ENCODE measurements at places on chromosomes 2 and 18. TPM values are rescaled to one million over a fixed set of nuclear protein-coding genes. Genes with fewer than 3 reads are reported as not detected.

DNA sequence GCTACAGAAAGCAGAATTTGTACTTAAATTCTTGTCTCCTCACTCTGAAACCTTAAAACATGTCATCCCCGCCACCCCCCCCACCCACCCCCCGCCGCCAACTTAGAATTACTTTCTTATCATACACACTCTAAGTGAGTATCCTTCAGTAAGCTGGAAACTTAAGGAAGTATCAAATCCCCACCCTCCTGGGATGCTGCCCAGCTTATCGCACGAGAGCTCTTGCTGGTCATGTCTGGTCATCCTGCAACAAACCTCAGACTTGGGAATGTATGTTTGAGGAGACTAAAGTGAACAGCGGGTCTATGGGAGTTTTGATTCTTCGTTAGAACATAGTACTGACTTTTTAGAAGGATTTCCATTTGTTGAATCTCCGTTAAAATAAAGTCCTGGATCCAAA is 203.3 kb downstream of the PTGR3 start:
- no peak for DNase-seq

DNA sequence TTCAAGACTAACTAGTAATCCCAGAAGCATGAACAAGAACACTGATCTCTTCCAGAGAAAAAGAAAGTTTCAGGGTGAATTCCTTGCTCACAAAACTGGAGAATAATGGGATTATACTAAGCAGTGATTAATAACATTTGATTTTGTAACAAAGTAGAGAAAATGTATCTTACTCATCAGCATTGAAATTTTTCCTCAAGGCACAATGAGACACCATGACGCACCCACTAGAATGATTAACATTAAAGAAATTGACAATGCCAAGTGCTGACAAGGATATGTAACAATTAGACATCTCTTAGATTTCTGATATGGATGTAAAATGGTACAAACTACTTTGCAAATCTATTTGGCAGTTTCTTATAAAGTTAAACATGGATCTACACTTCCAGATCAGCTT is 101.1 kb upstream of the EPHA4 start:
- DNase-seq: no peak

DNA sequence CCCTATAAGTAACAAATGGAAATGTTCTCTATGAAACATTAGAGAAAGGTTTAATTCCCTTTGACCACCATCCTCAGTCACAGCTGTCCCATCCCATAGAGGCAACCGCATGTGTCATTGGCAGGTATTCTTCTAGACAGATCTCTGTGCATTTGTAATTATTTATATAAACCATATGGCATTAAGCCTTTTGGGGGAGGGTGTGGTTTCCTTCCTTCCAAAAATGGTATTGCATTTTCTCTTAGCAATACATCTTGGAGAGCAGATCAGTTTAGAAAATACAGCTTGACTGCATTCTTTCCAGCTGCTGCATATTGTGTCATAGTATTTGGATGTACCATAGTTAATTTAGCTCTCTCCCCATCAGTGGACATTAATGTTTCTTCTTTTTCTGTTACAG is 57.7 kb downstream of the LCLAT1 start:
- DNase-seq: no peak

HAAO gene
- total RNA-seq: 0.52 TPM

DNA sequence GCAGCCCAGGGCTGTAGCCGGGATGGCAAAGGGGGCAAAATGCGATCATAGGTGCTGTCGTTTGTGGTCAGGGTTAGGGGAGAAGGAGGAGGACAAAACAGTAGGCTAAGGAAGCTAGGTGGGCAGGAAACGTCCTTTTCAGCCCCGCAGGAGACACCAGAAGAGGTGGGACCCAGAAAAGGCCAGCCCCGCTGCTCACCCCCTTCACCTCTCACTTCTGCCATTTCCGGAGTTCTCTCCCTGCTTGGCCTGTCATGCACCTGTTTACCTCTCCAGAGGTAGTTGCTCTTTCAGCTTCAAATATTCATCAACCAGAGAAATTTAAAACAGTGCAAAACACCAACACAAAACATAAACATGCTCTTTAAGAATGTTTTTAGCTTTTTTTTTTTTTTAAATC is 849 bp downstream of the AQP4 start:
- DNase-seq: no peak

ARHGAP15 gene
- 90.1 TPM for total RNA-seq

GRCh38 chr18:76388891-76389423 is 106.1 kb downstream of the ZNF516 start:
- no peak for DNase-seq

ANTXR1 gene
- not detected for total RNA-seq

SERPINB3 gene
- total RNA-seq: not detected

MAT2A gene
- total RNA-seq: 221 TPM

UGT1A5 gene
- not detected for total RNA-seq

DNA sequence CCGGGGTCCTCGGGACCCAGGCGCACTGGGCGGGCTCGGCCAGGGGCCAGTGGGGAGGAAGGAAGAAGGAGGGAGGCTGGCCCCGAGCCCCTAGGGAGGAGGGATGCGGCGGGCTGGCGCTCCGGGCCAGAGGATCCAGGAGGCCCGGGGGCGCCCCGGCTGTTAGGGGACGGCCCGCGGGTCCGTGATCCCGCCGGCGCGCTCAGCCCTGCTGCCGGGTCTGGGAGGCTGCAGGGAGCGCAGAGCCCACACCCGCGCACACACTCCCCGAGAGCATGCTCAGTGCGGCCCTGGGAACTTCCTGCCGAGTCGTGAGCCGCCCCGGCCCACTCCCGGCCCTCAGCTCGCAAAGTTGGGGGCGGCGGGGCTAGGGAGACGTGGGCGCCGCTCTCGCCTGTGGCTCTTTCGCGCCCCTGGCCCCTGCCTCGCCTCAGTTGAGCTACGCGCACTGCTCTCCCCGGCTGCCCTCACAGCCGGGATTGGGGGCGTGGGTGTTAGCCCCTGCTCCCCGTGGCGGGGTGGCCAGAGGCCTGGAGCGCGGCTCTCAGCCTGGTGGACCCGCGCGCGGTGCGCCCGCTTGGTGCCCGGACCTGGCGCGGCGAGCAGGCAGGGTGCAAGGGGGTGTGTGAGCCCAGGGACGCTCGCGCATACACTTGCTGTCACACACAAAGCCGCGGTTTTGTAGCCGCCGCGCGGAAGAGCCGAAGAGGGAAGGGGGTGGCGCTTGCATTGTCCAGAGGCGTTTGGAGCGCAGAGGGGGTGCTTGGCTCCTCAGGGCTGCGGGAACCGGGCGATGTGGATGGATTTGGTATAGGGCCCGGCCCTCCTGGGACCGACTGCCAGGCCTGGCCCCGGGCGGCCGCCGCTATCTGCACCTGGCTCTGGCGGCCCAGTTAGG is 132.9 kb upstream of the MGAT5 start:
- DNase-seq: peak; percentile 61

DNA sequence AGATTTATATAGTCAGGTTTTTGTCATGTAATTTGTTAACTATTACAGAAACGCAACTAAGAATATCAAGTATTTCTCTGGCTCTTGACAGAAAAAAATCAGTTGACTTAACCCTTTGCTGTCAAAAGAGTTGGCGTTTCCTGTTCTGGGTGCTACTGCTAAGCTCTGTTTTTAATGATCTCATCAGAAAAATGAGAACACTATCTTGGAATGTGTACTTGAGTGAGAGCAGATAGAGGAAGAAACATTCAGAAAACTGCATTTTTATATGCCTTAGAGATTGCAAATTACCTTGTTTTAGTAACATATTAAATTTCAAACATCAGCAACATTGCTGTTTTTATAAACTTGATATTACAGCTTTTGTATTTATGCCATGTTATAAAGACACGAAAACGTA is 297.9 kb downstream of the RDH14 start:
- DNase-seq: no peak

GRCh38 chr2:173739006-173739405 is 226.2 kb downstream of the SP3 start:
- DNase-seq: no peak

DNA sequence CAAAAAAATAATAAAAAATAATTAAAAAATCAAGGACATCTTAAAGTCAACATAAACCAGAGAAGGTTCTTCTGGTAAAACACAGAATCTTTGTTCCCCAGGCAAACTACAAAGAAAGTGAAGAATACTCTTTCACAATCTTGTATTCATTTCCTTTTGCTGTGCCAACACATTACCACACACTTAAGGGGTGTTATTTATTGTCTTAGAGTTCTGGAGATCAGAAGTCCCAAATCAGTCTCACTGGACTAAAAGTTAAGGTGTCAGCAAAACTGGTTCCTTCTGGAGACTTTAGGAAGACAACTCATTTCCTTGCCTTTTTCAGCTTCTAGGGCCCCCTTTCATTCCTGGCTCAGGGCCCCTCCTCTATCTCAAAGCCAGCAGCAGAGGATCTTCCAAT is 12.2 kb upstream of the CAB39 start:
- DNase-seq: no peak

PJVK gene
- 2.4 TPM for total RNA-seq

GRCh38 chr2:197878792-197879191 is 74.4 kb downstream of the PLCL1 start:
- DNase-seq: no peak

- DNase-seq: no peak
These were observed 577.4 kb downstream of the CPS1 start for GRCh38 chr2:211133766-211134165.

GRCh38 chr2:60602388-60602787 is 48.9 kb upstream of the BCL11A start:
- DNase-seq: no peak

DNA sequence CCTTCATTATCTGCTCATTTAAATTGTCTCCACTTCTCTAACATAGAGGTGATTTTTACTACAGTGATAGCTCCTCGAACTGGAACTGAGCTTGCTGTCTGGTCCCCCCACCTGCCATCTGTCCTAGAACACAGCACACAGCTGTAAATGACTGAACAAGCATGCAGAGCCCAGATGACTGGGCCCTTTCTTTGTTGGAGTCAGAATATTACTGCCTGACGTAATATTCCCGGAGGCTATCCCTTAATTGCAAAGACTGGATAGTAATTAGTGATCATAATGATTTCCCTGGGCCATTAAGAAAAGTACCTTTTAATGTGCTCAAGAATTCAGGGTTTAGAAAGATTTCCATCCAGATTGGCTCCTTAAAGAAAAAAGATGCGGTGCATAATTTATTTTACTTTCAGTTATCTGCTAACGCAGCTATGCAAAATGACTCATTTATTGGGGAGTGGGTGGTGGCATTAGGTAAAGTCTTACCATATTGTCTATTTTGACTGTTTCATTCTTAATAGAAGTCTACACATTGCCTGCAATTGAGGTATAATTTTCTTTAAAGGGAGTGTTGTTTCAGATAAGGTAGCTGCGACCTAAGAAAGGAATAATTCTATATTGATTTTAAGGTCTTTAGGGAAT is 84.4 kb downstream of the MAP4K4 start:
- peak; percentile 29 for DNase-seq

INPP5D gene
- total RNA-seq: 50.9 TPM

DNA sequence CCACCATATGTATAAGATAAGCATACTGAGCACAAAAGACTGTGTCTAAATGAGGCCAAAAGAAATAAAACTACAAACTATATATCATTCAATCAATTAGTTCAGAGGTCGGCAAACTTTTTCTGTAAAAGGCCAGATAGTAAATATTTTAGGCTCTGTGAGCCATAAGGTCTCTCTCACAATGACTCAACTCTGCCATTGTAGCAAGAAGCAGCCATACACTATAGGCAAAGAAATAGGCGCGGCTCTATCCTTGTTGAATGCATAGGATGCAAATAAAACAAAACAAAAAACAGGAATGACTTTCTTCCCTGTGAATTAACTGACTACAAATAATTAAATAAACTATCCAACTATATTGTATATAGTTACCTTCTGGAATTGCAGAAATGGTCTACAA is 8.6 kb upstream of the CCDC88A start:
- DNase-seq: no peak

- no peak for DNase-seq
These were observed 10.7 kb downstream of the CYRIA start for GRCh38 chr2:16654833-16655444.

GRCh38 chr2:13662055-13662454 is 945.3 kb downstream of the TRIB2 start:
- no peak for DNase-seq

SPHKAP gene
- not detected for total RNA-seq

LRRC30 gene
- not detected for total RNA-seq

DNA sequence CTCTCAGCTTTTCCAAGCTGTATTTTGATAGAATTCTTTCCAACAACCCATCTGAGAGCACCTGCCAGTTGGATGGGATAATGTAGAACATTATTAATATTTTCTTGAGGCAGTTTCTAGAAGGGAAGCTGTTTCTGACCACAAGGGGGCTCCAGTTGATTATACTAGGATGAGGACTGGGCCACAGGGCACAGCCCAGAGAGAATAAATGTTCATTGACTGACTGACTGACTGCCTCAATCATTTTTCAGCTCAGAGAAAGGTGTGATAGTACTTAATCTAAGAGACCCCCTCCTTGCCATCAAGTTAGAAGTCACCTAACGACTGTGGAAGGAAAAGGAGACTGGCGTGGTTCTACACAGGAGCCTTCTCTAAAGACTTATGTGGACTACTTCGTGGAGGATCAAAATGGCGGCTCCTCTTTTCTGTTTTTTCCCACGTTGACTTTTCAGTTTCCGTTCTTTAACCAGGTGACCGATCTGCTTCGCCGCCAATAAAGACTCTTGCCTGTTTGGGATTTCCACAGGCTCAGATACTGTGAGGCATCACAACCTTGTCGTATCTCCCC is 31.9 kb upstream of the CREG2 start:
- peak; percentile 82 for DNase-seq

DNA sequence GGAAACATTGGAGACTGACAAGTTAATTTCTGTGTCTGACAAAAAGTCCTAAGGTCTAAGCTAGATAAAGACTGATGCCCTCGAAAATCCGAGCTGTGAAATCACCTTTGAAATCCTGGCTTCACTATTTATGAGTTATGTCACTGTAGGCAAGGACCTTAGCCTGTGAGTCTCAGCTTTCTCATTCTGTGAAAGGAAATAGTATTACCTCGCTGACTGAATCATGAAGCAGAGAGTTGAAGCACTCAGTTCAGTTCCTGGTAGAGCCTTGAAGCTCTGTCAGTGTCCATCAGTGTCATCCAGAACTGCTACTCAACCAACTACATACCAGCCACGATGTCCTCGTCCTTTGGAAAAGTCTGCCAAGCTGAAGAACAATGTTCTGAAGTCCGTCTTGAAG is 1025.6 kb upstream of the GYPC start:
- DNase-seq: no peak

DNA sequence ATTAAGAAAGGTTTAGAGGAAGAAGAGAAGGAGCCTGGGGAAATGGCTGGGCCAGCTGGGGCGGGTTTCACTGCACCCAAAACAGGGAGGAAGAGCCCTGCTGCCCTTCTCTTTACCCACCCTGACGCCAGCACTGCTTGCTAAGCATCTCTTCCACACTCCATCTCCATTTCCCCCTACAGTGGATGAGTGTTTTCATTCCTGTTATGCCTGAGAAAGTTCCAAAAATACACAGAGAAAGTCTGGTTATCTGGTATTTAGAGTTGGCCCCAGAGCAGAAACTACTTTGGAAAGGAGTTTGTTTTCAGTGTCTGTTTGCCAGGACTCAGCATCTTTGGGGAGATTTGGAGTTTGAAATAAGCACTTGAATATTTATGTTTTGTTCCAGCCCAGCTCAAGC is 451.0 kb downstream of the SLC4A3 start:
- no peak for DNase-seq

RBM44 gene
- 0.84 TPM for total RNA-seq

CTDP1 gene
- total RNA-seq: 29.1 TPM

GRCh38 chr2:174395969-174396630 is 570 bp downstream of the SCRN3 start:
- peak; percentile 20 for DNase-seq
